Osteoblast (primary cell): ENCODE measurements at places on chromosomes 7 and 10.

- H3K4me3 ChIP-seq: no peak overlapping the region
- H3K27me3 ChIP-seq: no peaks in the 10 kb centered on the region
- no peak for DNase-seq
These were observed 3.9 kb downstream of the DDX21 start for GRCh38 chr10:68959695-68960527.

- peak; percentile 68 for DNase-seq
- H3K36me3 ChIP-seq: no peaks in the 10 kb centered on the region
- no peak overlapping the region for H3K27ac ChIP-seq
- H3K4me1 ChIP-seq: peaks cover 7% of the 10 kb centered on the region
- peaks cover 90% of the 10 kb centered on the region for H3K27me3 ChIP-seq
These were observed 156.8 kb downstream of the FRMD4A start for GRCh38 chr10:14173706-14174594.

GRCh38 chr7:98727146-98727709 lies 110.1 kb downstream of the NPTX2 start:
- H3K27ac ChIP-seq: no peak overlapping the region
- no peak overlapping the region for H3K4me3 ChIP-seq
- DNase-seq: no peak
- no peaks in the 10 kb centered on the region for H3K4me1 ChIP-seq
- no peaks in the 10 kb centered on the region for H3K27me3 ChIP-seq
- no peaks in the 10 kb centered on the region for H3K36me3 ChIP-seq

DNA sequence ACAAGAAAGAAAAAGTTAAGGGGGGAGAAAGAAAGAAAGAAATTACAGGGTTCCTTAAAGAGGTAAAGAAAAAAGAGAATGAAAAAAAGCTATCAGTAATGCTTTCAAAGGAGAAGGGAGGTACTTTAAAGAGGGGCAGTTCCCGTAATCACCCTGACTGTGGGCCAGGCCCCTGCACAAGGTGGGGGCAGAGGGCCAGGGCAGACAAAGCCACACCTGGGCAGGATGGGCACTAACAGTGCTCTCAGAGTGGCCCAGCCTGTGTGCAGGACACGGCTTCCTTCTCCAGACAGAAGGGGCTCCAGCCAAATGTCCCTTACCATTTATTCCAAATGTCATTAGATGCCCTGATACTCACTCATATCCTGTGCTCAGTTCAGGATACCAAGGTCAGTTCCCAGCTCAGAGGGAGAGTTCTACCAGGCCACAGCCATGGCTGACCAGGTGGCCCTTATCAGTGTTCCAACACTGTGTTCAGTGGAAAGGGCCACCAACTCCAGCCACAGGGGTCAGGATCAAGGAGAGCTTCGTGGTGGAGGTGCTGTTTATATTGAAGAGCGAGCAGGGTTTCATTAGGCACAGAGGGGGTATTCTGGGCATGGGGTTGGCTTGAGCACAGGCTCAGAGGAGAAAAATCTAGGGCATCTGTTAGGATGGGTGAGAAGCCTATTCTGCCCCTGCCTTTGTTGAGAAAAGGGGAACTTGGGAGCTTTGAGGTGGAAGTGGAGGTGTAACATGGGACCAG lies 29.9 kb downstream of the DPCD start:
- no peaks in the 10 kb centered on the region for H3K27me3 ChIP-seq
- no peak overlapping the region for H3K4me3 ChIP-seq
- no peak for DNase-seq

GRCh38 chr7:46990761-46991160 lies 591.1 kb downstream of the TNS3 start:
- H3K4me1 ChIP-seq: no peaks in the 10 kb centered on the region
- no peaks in the 10 kb centered on the region for H3K36me3 ChIP-seq
- DNase-seq: no peak
- H3K27ac ChIP-seq: no peak overlapping the region

DNA sequence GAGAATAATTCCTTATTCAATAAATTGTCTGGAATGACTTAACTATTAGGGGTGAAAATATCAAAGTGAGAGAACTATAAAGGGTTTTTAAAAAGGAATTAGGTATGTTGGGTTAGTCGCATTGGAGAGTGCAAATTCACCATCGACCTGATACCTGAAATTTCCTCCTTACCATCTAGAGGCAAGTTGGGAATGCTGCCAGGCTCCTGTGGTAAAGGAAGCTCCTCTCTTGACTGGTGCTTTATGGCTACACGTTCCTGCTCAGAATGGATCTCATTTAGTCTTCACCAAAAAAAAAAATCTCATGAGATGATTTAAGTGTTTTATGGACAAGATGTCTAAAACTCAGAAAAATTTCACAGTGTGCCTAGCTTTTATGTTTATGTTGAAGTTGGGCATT lies 129.8 kb downstream of the EGFR start:
- H3K36me3 ChIP-seq: peaks cover 81% of the 10 kb centered on the region
- no peak for DNase-seq
- H3K4me3 ChIP-seq: no peak overlapping the region
- peak overlapping the region; percentile 38 for H3K27ac ChIP-seq

DNA sequence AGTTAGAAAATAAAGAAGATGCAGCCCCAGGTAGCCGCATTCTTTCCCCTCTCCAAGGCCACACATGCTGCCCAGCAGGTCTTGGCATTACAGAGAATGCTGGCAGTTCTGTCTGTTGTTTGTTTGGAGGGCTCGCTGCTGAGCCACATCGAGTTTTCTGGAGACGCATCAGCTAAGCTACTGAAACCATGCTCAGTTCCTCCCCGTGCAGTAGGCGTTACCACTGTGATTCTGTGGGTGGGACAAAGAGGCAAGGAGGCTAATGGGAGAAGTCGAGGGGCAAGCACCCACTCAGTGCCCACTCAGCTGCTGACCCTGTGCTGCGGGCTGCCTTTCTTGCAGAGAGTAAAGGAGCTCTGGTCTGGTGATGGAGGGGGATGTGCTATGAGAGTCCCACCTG lies 15.5 kb upstream of the GTPBP4 start:
- H3K36me3 ChIP-seq: no peaks in the 10 kb centered on the region
- no peak overlapping the region for H3K27ac ChIP-seq
- DNase-seq: peak; percentile 18
- peaks cover 13% of the 10 kb centered on the region for H3K4me1 ChIP-seq
- no peak overlapping the region for H3K4me3 ChIP-seq

- no peak overlapping the region for H3K27ac ChIP-seq
- DNase-seq: no peak
- H3K4me3 ChIP-seq: no peak overlapping the region
- H3K27me3 ChIP-seq: no peaks in the 10 kb centered on the region
- H3K36me3 ChIP-seq: no peaks in the 10 kb centered on the region
These were observed 935 bp upstream of the ZNF736 start for GRCh38 chr7:64312826-64313225.

- no peaks in the 10 kb centered on the region for H3K36me3 ChIP-seq
- H3K27me3 ChIP-seq: no peaks in the 10 kb centered on the region
- DNase-seq: no peak
These were observed 262.2 kb downstream of the ADARB2 start for GRCh38 chr10:1475098-1475591.

GRCh38 chr10:81820418-81820817 lies 54.6 kb upstream of the NRG3 start:
- H3K4me3 ChIP-seq: no peak overlapping the region
- no peaks in the 10 kb centered on the region for H3K27me3 ChIP-seq
- no peaks in the 10 kb centered on the region for H3K4me1 ChIP-seq
- H3K27ac ChIP-seq: no peak overlapping the region
- DNase-seq: peak; percentile 5
- no peaks in the 10 kb centered on the region for H3K36me3 ChIP-seq

GRCh38 chr7:32494946-32495297 lies 367 bp upstream of the AVL9 start:
- no peaks in the 10 kb centered on the region for H3K27me3 ChIP-seq
- H3K4me3 ChIP-seq: peak overlapping the region; percentile 97
- H3K36me3 ChIP-seq: no peaks in the 10 kb centered on the region
- peaks cover 4% of the 10 kb centered on the region for H3K4me1 ChIP-seq

- no peak overlapping the region for H3K4me3 ChIP-seq
- no peaks in the 10 kb centered on the region for H3K4me1 ChIP-seq
- no peak overlapping the region for H3K27ac ChIP-seq
- no peaks in the 10 kb centered on the region for H3K27me3 ChIP-seq
These were observed 141.1 kb downstream of the GRM3 start for GRCh38 chr7:86784765-86785164.

GRCh38 chr10:96585736-96586418 lies 935 bp downstream of the TM9SF3 start:
- H3K4me3 ChIP-seq: peak overlapping the region; percentile 94
- peak; percentile 85 for DNase-seq
- H3K4me1 ChIP-seq: peaks cover 22% of the 10 kb centered on the region
- H3K27me3 ChIP-seq: no peaks in the 10 kb centered on the region
- peak overlapping the region; percentile 96 for H3K27ac ChIP-seq

- H3K27me3 ChIP-seq: no peaks in the 10 kb centered on the region
- peak; percentile 60 for DNase-seq
- no peaks in the 10 kb centered on the region for H3K36me3 ChIP-seq
- peaks cover 19% of the 10 kb centered on the region for H3K4me1 ChIP-seq
- no peak overlapping the region for H3K4me3 ChIP-seq
These were observed 52.1 kb downstream of the MPP7 start for GRCh38 chr10:28250782-28251181.

DNA sequence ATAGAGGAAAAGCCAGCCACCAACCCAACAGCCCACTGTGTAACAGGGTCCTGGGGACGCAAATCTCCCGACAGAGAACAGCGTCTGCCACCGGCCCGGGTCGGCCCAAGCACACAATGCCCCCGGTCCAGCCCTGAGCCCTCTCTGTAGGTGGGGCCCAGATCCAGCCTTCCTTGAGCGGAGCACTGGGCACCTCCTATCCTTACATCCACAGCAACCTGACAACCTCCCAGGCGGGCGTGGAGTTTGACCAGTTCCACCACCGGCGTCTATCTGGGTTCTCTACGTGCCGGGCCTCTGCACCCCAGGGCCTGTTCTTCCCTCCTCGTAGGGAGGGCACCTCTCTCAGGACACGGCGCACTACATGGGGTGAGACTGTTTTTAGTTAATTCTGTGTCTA lies 109.0 kb downstream of the CYTH3 start:
- no peak overlapping the region for H3K27ac ChIP-seq
- H3K4me1 ChIP-seq: peaks cover 4% of the 10 kb centered on the region
- H3K4me3 ChIP-seq: no peak overlapping the region
- H3K36me3 ChIP-seq: peaks cover 46% of the 10 kb centered on the region
- no peaks in the 10 kb centered on the region for H3K27me3 ChIP-seq

DNA sequence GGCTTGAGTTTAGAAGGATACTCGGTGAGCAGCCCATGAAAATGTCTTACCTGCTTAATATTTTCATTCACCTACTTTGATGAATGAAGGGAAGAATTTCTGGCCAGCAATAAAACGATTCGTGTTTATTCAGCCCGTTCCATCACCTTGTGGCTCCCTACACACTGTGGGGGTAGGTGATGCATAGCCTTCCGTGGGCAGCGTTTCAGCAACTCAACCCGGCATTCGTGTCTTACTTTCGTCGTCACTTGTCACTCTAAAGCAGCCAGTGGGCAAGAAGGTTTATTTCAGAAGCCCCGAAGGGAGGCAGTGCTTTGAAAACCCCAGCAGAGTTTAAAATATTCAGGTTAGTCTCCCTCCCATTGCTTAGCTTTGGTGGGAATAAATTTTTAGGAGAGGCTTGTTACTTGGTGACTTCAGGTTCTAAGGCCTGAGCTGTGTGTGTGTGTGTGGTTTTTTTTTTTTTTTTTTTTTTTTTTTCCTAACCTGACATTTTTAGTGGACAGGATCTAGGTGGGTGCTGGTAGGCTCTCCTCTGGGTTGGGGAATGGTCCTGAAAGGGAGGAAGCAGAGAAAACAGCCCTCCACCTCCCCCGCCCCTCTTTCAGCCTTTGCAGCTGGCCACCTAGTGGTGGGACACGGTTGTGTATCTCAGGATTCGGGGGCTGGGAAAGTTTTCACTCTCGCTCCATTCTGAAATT lies 1.8 kb downstream of the GRK5 start:
- H3K36me3 ChIP-seq: no peaks in the 10 kb centered on the region
- H3K4me1 ChIP-seq: peaks cover 40% of the 10 kb centered on the region
- H3K27me3 ChIP-seq: no peaks in the 10 kb centered on the region

DNA sequence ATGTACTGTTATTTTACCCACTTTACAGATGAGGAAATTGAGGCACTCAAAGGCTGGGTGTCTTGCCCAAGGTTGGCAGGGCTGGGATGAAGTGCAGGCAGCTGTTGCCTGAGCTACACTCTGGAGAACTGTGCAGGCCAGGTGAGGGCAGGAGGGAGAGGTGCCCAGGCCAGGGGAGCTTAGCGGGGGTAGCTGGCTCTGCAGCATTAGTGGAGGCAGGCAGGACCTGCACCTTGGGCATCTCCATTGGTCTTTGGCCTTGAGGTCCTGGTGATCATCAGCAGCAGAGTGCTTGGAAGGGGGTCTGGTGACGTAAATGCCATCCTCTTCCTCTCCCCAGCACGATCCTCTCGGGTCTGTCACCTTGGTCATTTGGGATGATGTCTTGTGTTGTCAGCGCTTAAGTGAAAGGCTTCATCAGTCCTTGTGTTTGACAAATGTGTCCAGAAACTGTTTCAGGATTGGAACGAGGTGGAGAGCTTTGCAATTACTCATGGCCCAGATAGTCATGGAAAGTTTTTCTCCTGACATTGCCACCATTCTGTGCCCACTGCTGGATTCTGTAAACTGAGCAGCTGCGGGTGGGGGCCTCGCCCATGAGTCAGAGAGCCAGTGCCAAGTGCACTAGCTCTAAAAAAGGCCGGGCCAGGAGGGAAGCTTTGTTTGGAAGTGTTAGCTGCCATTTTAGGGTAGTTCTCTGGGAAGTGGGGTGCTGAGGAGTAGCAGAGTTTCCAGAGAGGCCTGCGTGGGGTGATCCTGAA lies 47.6 kb downstream of the TSPAN15 start:
- DNase-seq: peak; percentile 90
- H3K4me3 ChIP-seq: no peak overlapping the region
- peaks cover 4% of the 10 kb centered on the region for H3K4me1 ChIP-seq
- no peak overlapping the region for H3K27ac ChIP-seq
- H3K36me3 ChIP-seq: no peaks in the 10 kb centered on the region
- H3K27me3 ChIP-seq: peaks cover 9% of the 10 kb centered on the region

GRCh38 chr7:94980418-94981142 lies 73.2 kb downstream of the PPP1R9A start:
- H3K4me1 ChIP-seq: no peaks in the 10 kb centered on the region
- peak; percentile 19 for DNase-seq
- no peak overlapping the region for H3K4me3 ChIP-seq
- no peak overlapping the region for H3K27ac ChIP-seq
- H3K36me3 ChIP-seq: no peaks in the 10 kb centered on the region

DNA sequence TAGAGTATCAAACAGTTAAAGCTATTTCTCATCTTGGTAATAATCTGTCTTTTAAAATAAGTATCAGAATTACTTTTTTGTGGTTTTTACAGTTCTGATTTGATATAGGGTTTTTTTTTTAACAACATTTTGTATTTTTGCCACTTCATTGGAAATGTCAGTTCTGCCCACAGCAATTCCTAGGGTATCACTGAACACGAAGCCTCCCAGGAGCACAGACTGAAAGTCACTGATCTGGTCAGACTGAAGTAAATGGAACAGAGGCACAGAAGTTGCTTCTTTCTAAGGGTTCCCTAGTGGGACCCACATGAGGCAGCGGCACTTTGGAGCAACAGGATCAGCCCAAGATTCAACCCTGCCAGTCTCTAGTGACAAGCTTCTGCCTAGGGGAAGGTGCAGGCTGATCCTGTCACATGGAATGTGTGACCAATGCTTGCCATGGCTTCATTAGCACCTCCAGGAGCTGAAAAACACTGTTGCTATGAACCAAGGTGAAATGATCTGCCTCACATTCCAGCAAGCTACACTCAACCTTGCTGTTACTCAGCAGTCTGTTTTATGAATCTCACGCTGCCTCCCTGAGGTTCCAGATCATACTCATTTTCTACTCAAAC lies 273.4 kb upstream of the CSTF2T start:
- H3K27ac ChIP-seq: no peak overlapping the region
- H3K4me3 ChIP-seq: no peak overlapping the region
- H3K4me1 ChIP-seq: no peaks in the 10 kb centered on the region
- no peak for DNase-seq
- no peaks in the 10 kb centered on the region for H3K36me3 ChIP-seq

GRCh38 chr7:5035276-5035675 lies 10.4 kb upstream of the RBAK start:
- DNase-seq: no peak
- H3K36me3 ChIP-seq: no peaks in the 10 kb centered on the region
- no peaks in the 10 kb centered on the region for H3K27me3 ChIP-seq
- H3K4me1 ChIP-seq: no peaks in the 10 kb centered on the region
